Epithelial cell of esophagus (primary cell): ENCODE measurements at places on chromosomes 5 and 9.

DNA sequence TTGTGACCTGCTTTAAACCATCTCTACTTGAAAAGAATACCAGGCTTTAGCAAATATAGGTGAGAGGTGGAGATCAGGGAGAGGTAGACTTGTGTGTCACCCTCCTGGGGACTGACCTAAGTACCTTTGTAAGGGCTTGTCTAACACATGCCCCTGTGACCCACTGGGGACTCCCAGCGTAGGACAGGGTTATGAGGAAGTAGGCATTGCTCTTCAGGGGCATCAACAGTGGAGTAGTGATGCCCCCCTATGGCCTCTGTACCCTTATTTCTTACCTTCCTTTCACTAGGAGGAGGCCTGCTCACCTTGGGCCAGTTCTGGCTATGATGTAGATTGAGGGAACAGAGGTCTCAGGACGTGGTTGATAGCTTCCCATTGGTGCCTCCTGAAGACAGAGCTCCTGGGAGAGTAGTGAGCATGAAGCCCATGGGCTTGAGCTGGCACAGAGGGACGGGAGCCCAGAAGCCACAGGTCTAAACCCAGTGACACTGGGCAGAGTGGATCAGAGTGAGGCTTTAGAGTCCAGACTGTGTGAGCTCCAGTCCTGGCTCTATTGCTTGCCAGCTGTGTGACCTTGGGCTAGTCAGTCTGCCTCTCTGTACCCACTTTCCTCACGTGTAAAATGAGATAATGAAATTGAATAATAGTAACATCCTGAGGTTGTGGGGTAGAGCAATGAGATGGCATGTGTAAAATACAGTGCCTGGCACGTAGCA lies 191.7 kb downstream of the AOPEP start:
- no peak for DNase-seq

DNA sequence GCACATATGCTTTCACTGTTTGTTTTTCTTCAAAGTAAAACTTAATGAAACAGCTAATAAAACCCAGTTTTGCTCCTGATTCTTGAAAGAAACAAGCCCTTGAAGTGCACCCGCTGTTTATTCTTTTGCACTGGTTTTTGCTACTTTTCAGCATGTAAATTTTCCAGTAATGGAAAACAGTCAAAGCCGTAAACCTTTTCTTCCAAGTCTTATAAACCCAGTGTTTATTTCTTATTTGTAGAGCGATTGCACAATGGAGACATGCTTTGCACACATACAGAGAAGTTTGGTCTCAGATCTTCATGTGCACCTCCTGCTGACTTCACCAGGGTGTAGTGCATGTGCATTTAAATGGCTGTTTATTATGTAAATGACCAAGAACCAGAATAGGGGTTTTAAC lies 51.8 kb downstream of the ATG10 start:
- DNase-seq, result no peak

DNA sequence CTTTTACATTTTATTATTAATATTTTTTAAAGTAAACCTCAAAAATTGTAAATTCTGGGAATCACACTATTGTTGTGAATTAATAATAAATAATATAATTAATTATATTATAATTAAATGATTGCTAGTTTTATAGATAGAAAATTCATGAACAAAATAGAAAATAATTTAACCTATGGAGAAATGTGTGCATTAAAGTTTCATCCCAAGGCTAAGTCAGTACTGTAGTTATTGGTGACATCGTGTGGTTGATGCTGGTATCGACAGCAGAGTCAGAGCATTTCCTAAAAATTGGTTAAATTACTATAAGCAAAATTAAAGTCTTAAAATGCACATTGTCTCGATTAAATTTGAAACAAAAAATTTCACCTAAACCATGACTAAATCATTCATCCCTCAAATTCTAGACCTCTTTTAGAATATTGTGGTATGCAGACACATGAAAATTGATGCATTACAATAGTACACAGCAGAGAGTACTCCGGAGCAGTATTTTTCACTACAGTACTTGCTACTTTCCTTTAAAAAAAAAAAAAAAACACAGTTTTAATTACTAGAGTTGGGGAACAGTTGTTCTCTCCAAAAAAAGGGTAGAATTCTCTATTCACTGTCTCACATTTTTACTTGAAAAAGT lies 73.9 kb downstream of the RORB start:
- DNase-seq, result peak; percentile 50

DNA sequence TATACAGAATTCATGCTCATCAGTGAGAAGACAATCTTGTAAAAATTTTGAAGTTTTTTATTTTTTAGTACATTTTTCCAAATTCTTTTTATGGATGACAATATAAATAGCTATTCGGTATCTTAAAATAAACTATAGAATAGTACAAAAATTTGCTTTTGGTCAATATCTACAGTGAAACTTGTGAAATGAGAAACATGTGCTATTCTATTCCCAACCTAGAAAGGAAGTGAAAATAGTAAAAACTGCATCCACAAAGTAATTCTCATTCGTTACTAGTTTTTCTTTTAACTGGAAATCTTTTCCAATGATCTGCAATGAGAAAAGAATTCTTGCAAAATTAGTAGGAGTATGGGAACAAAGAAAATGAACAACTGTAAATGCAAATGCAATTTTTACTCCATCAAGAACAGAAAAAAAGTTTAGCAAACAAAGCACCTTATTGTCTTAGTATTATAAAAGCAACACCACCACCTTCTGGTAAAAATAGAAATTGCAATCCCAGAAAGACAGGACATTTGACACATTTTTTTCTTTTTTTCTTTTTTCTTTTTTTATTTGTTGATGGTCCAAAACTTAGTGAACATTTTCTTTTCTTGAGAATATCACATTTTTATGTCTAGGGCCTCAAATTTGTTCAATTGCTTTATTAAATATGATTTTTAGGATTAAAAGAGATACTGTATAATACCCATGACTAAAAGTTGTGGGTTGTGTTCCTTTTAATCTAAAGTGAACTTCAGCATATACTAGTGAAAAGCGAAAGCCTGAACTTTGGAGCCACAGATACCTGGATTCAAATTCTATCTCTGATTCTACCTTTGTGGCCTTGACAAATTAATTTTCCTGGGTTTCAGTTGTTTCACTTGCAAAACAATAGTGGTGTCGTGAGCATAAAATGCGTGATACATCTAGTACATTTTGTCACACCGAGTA lies 72.3 kb downstream of the SLCO4C1 start:
- DNase-seq, result peak; percentile 48

- DNase-seq, result no peak
Measured at GRCh38 chr5:107937204-107937603, 266.5 kb upstream of the EFNA5 start.

- DNase-seq, result no peak
Measured at GRCh38 chr5:118561235-118561634, 427.1 kb downstream of the DTWD2 start.

DNA sequence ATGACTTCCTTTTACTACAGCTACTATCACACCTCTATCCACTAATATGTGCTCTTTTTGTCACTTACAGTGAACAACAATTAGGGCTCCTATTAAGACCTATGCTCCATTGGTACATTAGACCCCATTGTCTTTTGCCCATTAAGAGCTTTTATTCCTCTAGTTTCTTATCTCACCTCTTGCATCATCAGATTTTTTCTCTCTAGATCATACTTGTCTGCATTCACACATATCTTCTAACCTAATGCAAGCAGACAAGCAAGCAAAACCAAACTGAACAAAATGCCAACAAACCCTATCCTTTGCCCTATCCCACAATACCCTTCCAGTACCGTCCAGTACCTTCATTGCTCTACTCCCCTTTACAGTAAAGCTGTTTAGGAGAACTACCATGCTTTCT lies 10.1 kb upstream of the RBM27 start:
- DNase-seq, result no peak

DNA sequence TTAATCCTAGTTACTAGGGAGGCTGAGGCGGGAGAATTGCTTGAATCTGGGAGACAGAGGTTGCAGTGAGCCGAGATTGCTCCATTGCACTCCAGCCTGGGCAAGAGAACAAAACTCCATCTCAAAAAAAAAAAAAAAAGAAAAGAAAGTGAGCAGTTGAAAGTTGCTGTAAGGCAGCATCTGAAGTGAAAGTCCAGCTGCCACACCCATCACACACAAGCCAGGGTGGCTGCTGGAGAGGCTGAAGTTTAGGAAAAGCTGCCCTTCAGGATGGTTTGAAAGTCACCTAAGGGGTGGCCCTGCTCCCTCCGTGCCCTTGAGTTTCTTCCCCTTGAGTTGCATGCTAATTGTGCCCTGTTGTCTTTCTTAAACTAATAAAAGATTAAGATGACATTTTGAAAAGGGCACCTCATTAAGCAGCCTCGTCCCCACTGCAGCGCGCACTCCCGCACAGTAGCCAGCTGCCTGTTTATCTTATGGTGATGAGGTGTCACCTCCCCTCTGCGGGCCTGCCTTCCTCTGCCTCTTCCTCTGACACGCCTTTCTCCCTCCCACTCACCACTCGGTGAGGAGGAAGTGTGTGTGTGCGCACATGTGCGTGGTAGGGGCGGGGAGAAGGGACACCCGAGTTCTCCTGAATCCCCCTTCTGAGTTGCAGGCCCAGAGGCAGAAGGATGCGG lies 104.2 kb upstream of the PANK3 start:
- no peak for DNase-seq

- DNase-seq, result no peak
Measured at GRCh38 chr5:161442471-161442870, 104.1 kb downstream of the GABRB2 start.

- DNase-seq, result no peak
Measured at GRCh38 chr5:172098883-172099282, 89.1 kb downstream of the STK10 start.

DNA sequence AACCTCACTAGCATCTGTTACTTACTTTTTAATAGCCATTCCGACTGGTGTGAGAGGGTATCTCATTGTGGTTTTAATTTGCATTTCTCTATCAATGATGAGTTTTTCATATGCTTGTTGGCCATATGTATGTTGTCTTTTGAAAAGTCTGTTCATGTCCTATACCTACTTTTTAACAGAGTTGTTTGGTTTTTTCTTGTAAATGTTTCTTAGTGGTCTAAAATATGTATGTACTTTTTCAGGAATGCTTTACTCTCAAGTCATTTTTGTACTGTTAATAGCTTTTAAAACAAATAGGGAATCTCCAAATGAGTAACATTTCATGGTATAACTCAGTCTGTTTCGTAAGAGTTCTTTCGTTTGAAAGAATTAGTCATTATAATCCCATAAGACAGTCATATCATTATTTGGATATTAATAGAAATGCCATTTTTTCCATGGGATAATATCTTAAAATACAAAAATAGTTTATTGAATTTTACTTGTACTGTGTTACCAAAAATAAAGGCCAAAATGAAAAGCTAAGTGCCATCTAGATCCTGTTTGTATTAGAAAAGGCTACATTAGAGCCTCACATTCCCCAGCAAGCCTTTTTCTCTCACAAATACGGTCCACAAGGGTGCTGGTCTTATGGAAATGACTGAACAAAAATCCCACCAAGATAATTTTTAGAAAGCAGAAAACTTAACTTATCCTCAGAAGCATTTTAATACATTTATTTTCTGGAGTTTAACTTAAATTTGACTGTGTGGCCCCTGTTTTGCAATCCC lies 247.7 kb downstream of the PJA2 start:
- peak; percentile 69 for DNase-seq
